ENCODE measurements at places on chromosomes 7 and 10.
A peak's percentile ranks its signal among the peaks of the same experiment; 100 is the strongest.

- DNase-seq, result peak; percentile 48
Measured at GRCh38 chr10:69901628-69902505, 100.2 kb downstream of the COL13A1 start.

GRCh38 chr7:151858456-151858855 lies 18.5 kb downstream of the PRKAG2 start:
- no peak for DNase-seq

GRCh38 chr10:121811386-121811785 lies 116.4 kb downstream of the ATE1 start:
- DNase-seq, result no peak

DNA sequence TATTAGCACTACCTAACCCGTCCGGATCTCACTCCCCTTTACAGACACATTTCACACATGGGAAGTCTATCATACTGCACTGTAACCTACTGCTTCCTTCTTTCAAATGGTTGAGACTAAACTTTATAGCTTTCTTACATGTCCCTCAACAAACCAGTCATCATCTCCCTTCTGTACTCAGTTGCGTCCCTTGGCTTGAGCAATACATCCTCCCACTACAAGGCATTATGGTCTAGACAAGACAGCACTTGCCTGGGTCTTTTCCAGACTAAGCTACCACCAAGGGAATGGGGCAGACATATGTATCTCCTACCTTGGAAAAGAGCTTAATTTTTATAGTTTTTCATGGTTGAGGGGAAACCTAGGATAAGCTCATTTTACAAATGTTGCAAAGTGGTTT lies 575.2 kb downstream of the KCNMA1 start:
- no peak for DNase-seq

DNA sequence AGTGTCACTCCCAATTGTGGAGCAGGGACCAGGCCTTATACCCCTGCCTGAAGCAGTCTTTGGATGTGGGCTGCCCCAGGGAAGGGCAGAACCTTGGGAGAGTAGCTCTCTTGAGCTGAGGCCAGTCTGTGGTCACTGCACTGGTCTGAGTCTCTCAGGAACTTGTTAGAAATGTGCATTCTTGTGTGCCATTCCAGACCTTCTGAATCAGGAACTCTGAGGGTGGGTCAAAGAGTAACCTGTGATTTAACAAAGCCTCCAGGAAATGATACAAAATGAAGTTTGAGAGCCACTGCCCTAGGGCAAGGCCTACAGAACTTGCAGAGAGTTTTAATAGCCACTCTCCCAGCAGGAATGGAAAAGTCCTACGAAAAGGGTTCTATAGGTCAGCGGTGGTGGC lies 68.1 kb downstream of the LYZL1 start:
- DNase-seq, result no peak

DNA sequence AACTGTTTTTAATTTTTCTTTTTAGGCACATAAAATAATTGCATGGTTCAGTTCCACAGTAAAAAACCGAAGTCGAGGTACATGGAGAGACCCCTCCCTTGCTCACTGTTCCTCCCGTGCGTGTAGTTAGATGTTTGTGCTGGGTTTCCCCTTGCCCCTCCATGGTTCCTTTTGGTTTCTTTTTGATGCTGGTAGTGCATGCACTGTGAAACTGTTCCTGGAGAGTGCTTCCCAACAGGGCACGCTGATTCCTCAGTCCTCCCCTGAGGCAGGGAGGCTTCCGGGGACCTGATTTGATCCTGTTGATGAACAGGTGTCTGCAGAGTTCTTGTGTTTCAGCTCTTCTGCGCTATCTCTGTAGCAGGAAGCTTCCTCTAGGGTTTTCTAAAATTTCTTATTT lies 69.5 kb downstream of the ADCY1 start:
- DNase-seq, result no peak
